ENCODE measurements at places on chromosomes 11 and 22. TPM values are rescaled to one million over a fixed set of nuclear protein-coding genes. Genes with fewer than 3 reads are reported as not detected.
A peak's percentile ranks its signal among the peaks of the same experiment; 100 is the strongest.

DNA sequence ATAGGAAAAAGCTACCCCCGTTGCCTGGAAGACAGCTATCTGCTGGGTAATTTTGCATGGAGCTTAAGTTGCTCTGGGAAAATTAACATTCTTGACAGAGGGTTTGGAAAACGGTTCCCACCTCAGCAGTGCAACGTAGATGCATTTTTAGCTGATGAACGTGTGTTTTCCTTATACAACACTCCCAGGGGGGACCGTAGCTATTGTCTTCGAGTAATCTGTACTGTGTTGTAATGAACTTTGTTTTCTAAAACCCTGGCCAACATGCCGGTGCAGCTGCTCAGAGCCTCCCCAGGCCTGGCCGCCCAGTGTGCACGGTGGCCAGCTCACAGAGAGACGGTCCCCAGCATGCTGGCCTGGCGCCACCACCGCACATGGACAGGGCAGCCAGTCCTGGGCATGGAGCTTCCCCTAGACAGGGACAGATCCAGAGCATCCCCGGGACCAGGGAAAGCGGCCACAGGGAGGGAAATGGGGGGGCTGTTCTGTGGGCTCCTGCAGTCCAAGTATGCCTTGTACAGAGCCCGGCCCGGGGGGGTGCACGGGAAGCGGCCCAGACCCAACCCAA is 2.2 kb downstream of the TNNT3 start:
- no peaks in the 10 kb centered on the region for H3K27me3 ChIP-seq
- H3K36me3 ChIP-seq = no peaks in the 10 kb centered on the region
- H3K27ac ChIP-seq = no peak overlapping the region
- no peak overlapping the region for H3K4me3 ChIP-seq
- DNase-seq = peak; percentile 19

The KRTAP5-11 gene
- total RNA-seq = not detected

DNA sequence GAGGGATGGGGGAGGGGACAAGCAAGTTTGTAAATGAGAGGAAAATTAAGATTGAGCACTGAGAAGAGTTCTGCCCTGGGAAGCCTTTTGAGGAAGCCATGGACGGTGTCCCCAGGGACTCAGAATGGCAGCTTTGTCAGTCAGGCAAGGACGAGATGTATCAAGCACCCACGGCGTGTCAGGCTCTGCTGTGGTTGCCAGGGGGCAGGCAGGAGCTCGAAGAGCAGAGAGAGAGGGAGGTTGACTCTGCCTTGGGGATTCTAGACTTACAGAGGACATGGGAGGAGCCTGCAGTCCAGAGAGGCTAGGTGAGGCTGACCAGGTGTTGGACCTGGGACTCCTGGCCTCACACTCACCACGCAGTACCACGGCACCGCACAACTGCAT is 29.1 kb upstream of the SYT7 start:
- no peaks in the 10 kb centered on the region for H3K36me3 ChIP-seq
- H3K27ac ChIP-seq = no peak overlapping the region
- no peak for DNase-seq
- H3K4me3 ChIP-seq = no peak overlapping the region

- no peaks in the 10 kb centered on the region for H3K4me1 ChIP-seq
- H3K27ac ChIP-seq = no peak overlapping the region
- H3K36me3 ChIP-seq = no peaks in the 10 kb centered on the region
- DNase-seq = no peak
- H3K4me3 ChIP-seq = no peak overlapping the region
- H3K27me3 ChIP-seq = no peaks in the 10 kb centered on the region
Measured at GRCh38 chr11:33940538-33940815, 48.6 kb upstream of the LMO2 start.

The PMM1 gene
- 32.4 TPM for total RNA-seq
